ENCODE measurements at places on chromosomes 2 and 18.

GRCh38 chr18:3995476-3996102 lies 459.5 kb downstream of the DLGAP1 start:
- DNase-seq: peak; percentile 31

- no peak for DNase-seq
Measured at GRCh38 chr2:176096986-176097819, 2.4 kb upstream of the HOXD12 start.

DNA sequence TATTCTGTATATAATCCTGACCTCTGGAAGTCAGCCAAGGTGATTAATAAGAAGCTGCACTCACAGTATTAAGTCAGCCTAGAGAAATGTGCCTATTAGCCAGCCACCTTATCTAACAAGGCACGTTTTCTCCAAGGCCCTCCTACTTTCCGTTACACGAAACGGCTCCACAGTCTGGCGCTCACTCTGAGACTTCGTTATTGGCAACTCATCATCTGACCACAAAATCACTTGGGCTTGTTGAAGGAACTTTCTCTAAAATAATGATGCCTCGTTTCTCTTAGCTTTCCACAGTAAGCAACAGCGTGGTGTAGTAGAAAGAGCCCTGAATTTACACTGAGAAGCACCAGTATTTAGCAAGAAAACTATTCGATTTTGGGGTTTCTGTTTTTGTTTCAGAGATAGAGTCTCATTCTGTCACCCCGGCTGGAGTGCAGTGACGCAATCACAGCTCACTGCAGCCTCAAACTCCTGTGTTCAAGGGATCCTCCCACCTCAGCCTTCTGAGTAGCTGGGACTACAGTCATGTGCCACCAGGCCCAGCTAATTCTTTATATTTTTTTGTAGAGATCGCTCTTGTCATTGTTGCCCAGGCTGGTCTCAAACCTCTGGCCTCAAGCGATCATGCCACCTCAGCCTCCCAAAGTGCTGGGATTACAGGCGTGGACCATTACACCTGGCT lies 53.6 kb upstream of the SLC14A1 start:
- no peak for DNase-seq

DNA sequence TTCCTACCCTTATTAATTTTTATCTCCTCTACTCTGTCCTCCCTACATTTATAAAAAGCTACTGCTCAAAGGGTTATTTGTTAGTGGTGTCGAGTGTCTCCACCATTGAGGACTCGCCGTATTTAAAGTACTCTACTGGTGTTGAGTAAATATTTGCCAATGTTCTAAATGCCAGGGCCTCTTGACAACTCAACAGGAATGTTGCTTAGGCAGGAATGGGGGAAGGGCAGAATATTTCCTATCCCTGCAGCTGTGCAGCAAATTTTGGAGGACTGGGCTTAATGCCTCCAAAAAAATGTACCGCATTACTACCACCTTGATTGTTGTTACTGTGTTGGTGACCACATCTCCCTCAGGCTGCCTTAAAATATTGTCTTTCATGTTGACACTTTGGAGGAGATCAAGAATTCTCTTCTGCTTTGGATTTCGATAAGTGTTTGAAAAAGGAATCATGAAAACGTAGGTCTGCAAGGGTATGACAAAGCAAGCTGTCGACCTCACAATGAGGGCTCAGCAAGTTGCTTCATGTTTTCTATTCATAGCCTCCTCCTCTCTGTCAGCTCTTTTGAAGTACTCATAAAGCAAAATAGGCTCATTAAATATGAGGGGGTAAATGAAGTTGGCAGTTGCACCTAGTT lies 84.3 kb downstream of the EFEMP1 start:
- DNase-seq: no peak

All from hippocampal formation (tissue), 2 donors.